Stimulated activated naive CD8-positive, alpha-beta T cell treated with anti-CD3 and anti-CD28 coated beads, Interleukin-15, amount 100 ng/mL, for 72 hours (primary cell): ENCODE measurements at places on chromosomes 7 and 10.

GRCh38 chr10:90592638-90593302, 265.1 kb downstream of the HTR7 start:
- DNase-seq, result no peak

DNA sequence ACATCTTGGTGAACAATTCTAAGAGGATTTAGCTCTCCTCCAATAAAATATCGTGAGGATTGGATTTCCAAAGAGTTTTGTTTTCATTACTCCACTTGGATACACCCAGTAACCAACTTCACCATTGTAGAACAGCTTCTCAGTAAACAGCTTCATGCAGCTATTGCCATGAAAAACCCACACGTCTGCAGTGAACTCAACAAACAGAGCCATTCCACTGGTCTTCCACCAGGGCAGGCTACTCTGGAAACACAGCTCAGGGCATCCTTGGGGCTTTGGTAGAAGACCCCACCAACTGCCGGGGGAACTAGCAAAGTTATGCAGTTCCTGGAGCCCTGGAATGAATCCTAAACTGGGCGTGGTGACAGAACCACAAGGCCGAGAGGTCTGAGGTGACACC, 77.4 kb downstream of the CALN1 start:
- no peak for DNase-seq

DNA sequence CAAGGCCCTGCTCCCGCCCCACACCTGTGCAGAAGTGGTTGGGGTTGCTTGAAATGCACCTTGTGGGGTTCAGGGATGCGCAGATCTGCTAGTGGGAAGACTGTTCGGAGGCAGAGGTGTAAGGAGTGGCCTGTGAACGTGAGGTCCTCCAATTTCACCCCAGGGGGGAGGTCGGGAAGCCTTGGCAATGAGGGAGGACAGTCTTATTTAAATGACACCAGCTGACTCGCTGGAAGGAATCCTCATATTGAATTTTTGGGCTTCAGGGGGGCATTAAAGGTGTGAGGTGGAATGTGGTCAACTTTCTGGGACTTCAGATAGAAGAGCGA, 218.8 kb upstream of the CELF2 start:
- no peak for DNase-seq

DNA sequence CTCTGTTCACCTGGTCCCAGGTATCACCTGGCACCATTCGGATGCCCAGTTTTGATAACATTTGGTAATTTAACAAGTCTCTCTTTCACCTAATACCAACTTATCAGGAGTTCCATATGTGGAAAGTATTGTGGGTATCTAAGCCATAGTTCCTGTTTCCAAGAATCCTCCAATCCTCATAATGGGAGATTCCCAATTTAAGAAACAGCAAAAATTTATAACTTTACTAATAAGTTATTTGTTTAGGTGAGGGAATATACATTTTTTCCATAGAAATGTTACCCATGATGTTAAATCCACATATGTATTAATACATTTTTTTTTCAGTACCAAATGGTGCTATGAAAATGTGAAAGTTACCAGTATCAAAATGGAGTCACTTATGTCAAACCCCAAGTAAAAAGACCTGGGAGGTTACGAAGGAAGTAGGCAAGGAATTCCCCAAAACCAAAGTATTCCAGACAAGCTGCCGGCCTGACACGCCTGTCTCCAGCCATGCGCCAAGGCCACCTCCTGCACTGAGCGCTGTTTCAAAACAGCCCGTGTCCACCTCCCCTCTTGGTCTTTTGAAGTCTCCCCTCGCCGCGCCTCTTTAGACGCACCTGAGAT, 44.8 kb downstream of the PRKCQ start:
- DNase-seq, result no peak

DNA sequence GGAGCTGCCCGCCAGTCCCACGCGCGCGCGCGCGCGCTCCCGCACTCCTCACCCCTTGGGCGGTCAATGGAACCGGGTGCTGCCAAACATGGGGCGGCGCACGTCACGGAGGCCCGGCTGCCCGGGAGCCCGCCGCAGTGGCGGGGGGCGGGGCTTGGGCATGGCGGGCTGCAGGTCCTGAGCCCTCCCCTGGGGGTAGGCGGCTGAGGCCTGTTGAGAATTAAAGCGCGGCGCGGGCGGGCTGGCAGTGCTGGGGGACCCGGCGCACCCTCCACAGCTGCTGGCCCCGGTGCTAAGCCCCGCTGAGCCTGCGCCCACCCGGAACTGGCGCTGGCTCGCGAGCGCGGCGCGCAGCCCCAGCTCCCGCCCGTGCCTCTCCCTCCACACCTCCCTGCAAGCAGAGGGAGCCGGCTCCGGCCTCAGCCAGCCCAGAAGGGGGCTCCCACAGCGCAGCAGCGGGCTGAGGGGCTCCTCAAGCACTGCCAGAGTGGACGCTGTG, 634.2 kb downstream of the ANKRD7 start:
- no peak for DNase-seq

- DNase-seq, result no peak
Observed at GRCh38 chr10:75102830-75103673, 8.4 kb upstream of the SAMD8 start.

DNA sequence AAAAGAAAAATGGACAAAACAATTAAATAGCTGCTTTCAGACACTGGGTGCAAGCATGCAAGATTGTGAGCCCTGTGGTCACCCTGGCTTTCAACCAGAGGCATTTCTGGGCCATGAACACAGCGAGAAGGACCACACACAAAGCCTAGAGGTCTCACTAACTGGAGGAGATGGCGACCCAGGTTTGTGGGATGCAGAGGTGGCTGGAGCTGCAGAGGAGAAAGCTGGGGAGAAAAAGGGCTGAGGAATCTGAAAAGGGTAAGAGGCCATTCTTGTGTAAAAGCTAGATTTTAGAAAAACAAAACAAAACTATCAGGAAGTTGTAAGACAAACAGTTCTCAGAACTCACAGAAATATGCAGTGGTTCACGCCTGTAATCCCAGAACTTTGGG, 30.1 kb upstream of the PTPRN2 start:
- DNase-seq, result no peak

- no peak for DNase-seq
Observed at GRCh38 chr10:121639416-121639815, 41.2 kb upstream of the FGFR2 start.

GRCh38 chr10:77919713-77920108, 6.8 kb downstream of the DLG5 start:
- no peak for DNase-seq

DNA sequence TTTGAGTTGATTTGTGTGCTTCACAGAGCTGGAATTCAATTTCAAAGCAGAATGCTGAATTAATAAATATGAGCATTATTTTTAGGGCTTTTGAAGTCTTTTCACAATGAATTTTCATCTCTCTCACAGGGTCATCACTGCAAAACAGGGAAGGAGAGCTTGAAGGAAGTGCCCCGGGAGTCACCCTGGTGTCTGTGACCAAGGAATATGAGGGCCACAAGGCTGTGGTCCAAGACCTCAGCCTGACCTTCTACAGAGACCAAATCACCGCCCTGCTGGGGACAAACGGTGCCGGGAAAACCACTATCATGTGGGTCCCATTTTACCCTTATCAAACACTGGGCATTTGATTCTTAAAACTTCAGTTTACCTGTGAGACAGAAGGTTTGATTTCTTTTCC, 217.7 kb downstream of the ABCA13 start:
- DNase-seq, result no peak

GRCh38 chr10:36341471-36341870, 699.4 kb upstream of the FZD8 start:
- no peak for DNase-seq

- peak; percentile 74 for DNase-seq
Observed at GRCh38 chr7:76234931-76235441, 33.3 kb downstream of the SRRM3 start.

- no peak for DNase-seq
Observed at GRCh38 chr7:129948338-129948737, 4.4 kb downstream of the UBE2H start.
